Lung (tissue), 17 donors: ENCODE measurements at places on chromosomes 5 and 9. TPM values are rescaled to one million over a fixed set of nuclear protein-coding genes. Genes with fewer than 3 reads are reported as not detected.
A peak's percentile ranks its signal among the peaks of the same experiment; 100 is the strongest.

GRCh38 chr5:172075656-172076055, 69.2 kb upstream of the FBXW11 start:
- DNase-seq = no peak

DNA sequence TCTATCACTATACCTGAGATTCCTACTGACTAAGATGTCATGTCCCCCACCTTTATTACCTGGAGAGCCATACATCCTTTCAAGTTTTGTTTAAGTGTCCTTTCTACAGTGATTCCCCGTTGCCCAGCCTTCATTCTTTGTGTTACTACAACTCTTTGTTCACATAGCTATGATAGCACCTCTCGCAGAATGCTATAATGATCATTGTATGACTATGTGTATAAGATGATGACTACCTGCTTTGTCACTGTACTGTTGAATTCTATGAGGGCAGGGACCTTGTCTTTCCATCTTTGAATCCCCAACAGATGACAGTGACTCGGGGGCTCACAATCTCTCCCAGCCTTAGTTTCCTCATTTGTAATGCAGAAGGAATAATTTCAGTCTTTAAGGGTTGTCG, 361.2 kb downstream of the NPR3 start:
- no peak for DNase-seq

DNA sequence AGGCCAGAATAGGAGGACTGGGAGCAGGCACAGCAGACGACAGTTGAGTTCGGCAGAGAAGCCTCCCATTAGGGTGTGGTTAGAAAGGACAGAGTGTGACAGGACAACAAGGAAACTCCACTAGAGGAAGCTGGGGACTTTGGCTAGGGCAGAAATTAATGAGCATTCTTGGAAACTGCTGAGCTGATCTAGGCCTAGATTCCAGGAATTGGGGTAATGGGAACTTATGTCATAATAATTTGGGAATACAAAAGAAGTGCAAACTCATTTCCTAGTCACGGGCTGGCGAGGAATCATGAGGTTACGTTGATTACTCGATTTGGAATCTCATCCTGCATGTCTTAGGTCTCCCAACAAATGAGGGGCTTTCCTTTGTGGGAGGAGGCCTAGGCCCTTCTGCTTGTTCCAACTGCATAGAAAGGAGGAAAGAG, 144.6 kb upstream of the RPS23 start:
- DNase-seq = peak; percentile 87

DNA sequence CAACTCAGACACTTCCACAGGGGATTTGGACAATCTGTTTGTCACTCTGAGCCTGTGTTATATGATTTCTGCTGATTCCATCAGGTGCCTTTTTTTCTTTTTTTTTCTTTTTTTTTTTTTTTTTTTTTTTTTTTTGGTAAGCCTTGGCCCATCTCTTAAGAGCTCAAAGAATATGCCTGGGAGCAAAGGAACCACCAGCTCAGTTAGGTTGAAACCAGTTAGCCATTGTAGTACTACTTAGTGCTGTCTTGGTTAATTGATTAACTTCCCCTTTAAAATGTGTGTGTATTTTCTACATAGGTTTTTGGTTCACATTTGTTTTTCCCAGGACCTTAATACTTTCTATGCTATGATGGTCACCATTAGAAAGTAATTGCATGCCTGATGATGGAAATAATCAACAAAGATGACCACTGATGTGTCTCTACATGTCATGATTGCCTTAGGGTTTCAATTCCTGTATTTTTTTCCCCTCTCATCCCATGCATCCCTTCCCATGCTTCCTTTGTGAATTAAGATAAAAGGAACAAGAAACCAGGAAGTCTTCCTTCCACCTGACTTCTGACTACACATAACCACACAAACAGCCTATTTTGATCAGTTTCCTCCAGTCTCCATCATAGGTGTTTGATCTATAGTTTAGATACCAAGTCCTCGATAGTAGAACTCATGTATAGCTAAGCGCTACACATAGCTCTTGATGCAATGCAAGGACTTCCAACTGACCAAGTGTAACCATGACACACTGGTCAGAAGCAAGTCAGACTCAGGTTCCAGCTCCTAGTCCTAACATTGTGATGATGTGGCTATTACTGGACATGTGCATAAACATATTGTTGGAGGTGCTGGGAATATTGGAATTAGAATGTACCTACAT, 306.1 kb downstream of the EFNA5 start:
- DNase-seq = no peak

DNA sequence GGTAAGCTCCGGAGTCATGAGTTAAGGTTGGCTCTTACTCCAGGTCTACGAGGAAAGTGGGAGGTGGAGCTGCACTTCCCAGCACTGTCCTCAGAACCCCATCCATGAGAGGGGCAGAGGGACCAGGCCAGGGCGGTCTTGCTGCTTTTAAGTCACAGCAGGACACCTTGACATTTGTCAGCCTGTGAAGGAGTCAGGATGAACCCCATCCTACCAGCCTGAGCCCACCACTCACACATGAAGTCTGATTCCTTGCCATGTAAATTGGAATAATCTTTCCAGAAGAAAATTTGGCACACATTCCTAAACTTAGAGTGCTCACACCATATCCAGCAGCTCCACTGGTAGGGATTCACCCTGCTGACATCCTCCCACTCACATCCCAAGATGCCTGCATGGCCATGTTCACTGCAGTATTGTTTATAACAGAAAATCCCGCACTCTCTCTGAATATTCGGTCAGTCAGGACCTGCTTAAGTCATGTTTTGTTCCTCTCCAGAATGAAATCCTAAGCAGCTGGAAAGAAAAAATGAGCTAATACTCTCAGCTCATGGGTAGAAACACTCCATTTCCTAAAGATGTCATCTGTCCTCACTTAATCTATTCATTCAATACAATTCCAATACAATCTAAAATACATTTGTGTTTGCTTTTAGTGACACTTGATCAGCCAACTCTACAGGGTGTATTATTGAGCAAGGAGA, 79.3 kb upstream of the COL5A1 start:
- no peak for DNase-seq

DNA sequence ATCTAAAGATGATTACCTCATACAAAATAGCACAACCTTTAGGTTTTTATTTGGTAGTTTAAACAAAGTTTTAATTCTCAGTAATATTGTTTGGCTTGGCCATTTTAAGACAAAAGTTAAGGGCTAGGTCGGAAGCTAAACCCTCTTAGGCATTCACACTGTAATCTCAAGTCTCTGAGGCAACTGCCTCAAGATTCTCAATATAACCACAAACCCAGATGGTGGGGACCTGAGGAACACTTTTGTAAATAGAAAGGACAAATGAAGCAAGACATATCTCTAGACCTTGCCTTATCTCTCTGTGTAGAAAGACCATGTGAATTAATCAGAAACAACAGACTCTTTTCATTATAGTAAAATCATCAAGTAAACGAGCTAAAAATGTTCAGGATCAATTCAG, 500.2 kb upstream of the CDH6 start:
- DNase-seq = no peak

GRCh38 chr5:135873831-135874230, 21.8 kb downstream of the IL9 start:
- DNase-seq = no peak

DNA sequence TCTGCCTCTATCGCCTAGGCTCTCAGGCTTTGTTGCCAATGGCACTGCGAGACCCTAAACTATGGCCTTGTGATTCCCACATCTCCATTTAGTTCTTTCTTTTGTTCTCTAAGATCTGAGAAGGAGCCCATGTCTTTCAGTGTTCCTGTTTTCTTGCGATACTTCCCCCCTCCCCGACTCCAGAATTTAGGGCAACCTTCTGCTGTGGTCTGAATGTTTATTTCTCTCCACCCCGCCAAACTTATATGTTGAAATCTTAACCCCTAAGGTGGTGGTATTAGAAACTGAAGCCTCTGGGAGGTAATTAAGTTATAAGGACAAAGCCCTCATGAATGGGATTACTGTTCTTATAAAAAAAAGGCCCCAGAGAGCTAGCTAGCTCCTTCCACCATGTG, 6.4 kb downstream of the TMC1 start:
- DNase-seq = no peak

DNA sequence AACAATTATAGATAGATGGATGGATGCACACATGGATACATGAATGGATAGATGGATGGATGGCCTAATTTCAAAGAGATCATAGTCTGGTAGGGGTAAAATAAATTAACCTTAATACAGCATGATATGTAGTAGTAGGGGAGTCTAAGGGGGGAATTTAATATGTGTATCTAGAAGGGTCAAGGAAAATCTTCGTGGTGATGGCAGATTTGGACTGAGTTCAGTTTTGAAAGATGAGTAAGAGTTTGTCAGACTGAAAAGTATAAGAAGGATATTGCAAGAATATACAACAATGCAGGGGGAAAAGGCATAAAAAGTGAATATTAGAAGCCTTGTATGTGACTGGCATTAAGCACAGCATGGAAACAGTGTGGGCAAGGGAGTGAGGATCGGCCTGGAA, 98.7 kb downstream of the ZNF462 start:
- no peak for DNase-seq

DNA sequence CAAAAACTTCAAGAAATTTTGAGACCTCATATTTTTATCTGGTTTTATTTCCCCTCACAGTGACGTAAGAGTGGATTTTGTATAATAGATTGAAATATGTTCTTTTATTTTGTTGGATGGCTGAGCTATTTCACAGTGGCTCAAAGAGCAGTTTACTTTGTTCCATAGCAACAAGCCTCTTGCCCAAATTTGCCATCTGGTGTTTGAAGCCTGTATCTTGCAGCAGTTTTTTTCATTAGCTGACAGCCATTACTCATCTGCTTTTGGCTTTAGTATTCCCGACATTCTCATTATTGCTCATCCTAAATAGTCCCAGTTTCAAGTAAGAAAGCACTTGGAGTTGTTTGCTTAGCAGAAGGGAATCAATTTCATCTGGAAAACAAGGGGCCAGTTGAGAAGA, 36.3 kb downstream of the GDA start:
- no peak for DNase-seq

DNA sequence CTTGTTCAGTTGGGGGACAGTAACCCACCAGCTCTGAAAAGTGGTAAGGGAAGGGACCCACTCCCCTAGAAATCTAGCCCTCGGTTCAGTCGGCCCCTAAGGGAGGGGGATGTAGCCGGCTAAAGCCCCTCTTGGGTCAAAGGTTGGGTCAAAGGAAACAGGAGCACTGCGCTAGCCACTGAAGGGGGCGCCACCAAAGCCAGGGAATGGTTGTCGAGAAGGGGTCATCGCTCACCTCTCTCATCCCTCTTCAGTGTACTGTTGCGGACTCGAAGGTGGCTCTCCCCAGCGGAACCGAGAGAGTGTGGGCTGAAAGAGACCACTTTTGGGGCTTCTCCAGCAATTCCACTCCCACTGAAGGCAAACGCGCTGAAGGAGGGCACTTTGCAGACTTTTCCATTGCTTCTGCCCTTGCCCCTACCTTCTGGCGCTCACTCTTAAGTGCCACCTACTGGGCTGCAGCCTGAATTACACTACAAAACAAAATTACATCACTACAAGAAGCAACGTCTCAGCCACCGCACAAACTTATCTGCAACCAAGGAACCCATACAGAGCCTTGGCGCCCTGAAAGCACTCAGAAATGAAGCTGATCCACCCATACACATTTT, 396.9 kb downstream of the PDE4D start:
- DNase-seq = no peak

DNA sequence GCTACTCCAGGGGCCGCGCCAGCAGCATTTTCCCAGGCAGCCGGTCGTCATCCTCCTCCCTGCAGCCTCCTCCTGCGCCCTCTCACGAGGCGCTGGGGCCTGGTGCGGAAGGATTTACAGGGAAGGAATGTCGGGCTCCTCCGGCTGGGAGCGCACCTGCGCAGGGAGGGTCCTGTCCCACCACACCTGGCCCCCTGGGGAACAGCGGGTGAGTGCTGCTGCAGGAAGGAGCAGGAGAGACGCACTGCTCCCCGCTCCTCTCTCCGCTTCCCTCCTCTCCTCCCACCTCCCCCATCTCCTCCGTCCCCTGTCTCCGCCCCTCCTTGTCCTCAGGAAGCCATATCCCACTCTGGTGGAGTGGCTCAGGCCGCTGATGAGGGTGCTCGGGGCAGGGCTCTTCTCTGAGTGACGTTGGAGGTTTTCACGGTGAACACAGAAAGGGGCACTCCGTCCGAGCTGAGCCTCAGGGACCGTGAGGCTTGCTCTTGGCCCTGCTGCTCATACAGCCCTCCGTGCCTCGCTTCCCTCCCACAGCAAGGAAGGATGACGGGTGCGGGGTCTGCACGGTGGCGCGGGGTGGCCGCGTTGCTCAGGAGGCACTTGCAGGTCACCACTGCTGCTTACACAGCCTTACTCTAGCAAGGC, 31.3 kb downstream of the IRX4 start:
- DNase-seq = no peak

DNA sequence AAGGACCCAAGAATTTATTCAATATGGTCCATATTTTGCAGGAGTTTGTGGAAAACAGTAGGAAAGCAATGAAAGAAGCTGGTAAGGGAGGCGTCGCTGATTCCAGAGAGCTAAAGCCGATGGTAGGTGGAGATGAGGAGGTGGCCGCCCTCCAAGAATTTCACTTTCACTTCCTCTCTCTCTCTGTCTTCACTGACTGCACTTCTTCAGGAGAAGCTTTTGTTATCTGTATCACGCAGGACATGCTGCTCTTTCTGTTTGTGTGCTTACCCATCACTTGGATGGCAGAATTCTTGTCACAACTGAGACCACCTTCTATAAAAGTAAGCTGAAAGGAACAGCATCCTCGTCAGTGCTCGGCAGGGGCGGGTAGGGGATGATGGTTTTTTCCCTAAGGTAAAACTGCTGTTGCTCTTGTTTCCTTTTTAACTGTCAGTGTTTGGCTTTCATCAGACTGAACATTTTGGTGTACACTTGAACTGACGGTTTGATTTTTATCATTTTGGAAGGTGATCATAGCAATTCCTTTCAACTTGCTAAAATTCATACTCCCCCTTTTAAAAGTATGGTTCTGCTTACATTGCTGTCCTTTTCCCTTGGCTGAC, 62.4 kb upstream of the FSD1L start:
- DNase-seq = no peak

DNA sequence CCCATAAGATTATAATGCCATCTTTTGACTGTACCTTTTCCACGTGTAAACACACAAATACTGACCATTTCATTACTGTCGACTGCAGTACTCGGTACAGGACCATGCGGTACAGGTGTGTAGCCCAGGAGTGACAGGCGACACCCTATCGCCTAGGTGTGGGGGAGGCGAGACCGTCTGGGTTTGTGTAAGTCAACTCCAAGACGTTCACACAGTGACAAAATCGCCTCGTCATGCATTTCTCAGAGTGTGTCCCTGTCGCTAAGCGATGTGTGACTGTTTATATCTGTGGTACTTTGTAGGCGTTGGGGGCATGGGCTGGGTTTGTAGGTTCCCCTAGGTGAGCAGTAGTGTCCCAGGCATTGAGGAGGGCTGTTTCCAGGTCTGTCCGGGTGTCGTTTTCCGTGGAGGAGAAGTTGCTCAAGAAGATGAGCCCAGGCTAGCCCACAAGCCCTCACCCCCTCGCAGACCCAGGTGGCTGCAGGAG, 20.3 kb downstream of the NEK6 start:
- no peak for DNase-seq

- peak; percentile 79 for DNase-seq
Measured at GRCh38 chr9:108271646-108272348, 584.0 kb downstream of the ACTL7B start.

GRCh38 chr5:157221959-157222358, 41.3 kb downstream of the ITK start:
- no peak for DNase-seq

GRCh38 chr9:99294850-99295461, 72.9 kb downstream of the SEC61B start:
- no peak for DNase-seq

GRCh38 chr9:133333011-133333410, 3.0 kb downstream of the SURF6 start:
- no peak for DNase-seq

Gene UNC13B
- polyA plus RNA-seq = 25.8 TPM

Gene HMMR
- 1.7 TPM for polyA plus RNA-seq

Gene C5orf46
- polyA plus RNA-seq = not detected

Gene NELFB
- 37.3 TPM for polyA plus RNA-seq

Gene PCDHGB7
- polyA plus RNA-seq = 4.7 TPM

Gene PPP1R26
- 13.6 TPM for polyA plus RNA-seq
